IMR-90 (cell line): ENCODE measurements at places on chromosomes 6 and 20. TPM values are rescaled to one million over a fixed set of nuclear protein-coding genes. Genes with fewer than 3 reads are reported as not detected.

DNA sequence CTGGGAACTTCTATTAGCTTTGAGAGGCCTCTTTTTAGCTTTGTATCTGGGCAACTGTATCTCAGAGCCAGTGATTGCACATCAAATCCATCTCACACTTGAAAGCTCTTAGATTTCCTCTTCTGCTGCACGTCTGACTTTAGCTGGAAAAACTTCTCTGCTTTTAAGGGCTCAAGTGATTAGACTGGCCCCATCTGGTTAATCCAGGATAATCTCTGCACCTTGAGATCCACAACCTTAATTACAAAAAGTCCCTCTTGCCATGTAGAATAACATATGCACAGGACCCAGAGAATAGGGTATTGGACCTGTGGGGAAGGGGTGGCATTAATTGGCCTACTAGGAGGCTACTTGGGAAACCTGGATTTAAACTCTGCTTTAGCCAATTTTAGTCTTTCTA, 24.2 kb downstream of the KLHL31 start:
- no peak for DNase-seq

DNA sequence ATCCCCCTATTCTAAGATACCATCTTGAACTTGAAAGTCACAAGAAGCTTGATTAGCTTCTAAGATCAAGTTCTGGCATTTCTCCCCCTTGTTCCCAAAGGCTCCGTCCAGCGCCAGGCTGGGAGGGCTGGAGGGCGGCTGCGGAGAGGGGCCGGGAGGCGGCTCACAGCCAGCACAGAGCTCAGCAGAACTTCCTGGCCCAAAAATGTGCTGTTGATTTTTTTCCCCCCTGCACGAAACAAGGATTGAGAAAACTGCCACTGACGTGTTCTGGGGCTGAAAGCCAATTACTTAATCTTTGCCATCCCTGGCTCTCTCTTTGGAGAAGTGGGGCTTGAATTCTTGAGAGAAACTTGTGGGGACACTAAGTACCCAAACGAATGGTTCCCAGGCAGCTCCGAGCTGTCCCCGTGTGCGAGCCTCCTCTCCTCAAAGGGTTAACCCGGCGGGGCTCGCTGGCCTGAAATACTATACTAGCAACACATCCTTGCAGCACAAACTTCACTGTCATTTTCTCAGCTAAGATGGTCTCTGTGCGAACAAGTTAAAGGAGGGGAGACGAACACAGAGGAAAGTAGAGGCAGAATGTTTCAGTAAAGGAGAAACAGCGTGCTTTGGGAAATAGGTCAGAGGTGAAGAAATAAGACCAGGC, 452 bp downstream of the TRAF3IP2 start:
- DNase-seq = peak; percentile 86

- DNase-seq = no peak
Observed at GRCh38 chr6:63487103-63487813, 85.0 kb upstream of the LOC128125822 start.

CDH4 gene
- 1.6 and 2.2 TPM in 2 replicates for total RNA-seq

DNA sequence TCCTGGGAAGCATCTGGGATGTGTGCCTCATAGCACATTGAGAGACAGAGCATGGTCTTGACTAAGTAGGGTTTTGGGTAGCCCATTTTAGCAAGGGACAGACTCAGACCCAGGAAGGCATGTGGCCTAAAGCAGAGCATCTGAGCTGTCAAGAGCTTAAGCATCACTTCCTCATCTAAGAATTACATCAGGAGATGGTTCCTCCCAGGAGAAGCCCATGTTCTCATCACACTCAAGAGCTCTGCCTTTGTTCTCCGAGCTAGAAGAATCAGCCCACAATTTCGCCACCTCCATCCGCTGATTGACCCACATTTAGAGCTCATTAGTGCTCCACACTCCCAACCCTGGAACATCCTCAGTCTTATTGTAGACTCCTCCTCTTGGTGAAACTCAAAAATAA, 68.3 kb downstream of the NPEPL1 start:
- no peak for DNase-seq

RSPO3 gene
- not detected in 2 replicates for total RNA-seq

DNA sequence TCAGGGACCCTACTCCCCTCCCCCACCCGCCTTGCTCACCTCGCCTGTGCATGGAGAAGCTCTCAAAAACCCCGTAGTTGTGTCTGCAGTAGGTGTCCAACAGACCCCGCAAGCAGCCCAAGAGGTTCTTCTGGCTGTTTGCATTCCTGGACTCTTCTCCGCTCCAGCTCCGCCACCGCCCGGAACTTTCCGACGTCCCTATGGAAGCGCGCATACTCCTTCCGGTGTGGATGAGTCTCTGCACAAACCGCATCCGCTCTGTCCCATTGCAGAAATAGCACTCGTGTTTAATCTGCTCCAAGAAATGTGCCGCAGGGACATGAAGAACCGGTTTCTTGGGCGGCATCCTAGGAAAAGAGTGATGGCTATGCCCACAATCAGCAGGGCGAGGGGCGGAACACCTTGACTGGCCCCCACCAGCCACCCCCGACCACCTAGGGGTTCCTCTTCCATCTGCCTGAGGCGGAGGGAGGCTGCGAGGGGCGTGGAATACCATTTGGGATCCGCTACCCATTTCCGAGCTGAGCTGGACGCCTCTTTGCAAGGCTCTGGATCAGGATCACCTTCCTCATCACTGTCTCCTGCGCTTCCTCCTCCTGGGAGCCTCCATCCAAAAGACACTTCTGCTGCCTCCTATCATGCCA, 20.2 kb downstream of the HLA-DRA start:
- no peak for DNase-seq

GRCh38 chr6:65760285-65760684, 53.3 kb upstream of the EYS start:
- DNase-seq = peak; percentile 0

OTOR gene
- not detected in 2 replicates for total RNA-seq

DNA sequence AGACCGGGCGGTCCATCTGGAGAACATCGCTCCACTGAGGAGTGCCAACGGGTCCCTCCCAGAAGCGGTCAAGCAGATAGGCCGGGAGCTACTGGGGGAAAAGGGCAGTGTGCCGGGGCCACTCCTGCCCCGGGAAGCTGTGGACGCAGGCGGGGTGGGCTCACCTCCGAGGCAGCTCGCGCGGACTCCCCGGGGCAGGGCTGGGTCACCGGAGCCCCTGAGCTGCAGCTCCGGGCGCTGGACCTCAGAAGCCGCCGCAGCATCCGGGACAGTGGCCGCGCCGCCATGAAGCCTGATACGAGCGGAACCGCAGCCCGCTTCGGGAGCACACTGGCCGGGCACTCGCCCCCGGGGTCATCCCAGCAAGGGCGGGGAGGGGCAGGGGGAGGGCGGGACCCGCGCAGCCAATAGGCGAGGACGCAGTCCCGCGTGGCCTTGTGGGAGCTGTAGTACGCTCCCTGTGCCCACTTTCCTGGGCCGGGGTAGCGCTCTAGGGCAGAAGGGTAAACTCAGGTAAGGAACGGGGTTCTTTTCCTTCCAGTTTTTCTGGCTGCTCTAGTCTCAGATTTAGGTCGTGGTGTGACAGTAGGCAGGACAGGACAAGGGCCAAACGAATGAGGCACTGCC, at the start of gene MOCS1:
TSS of gene MOCS1 (minus strand) at position 332 of the 627 bp plus-strand sequence. CDS start at position 287, 45 bp downstream.
- peak; percentile 47 for DNase-seq

RALGAPA2 gene
- total RNA-seq = 3.9 and 4.7 TPM in 2 replicates

DNA sequence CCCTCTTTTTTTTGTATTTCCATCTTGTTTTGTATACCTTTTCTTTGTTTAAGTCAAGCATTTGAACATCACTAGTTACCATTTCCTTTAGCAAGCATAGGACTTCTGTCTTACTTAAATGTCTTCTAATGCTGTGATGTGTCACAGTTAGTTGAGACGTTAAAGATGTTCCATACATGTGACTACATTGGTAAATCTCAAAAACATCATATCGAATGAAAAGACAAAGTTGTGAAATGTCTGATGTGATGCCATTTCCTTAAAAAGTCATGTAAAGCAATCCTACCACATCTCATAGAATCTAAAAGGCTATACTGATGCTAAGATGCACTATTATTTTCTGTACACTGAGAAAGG, 26.8 kb downstream of the SLC16A10 start:
- DNase-seq = no peak

BANF2 gene
- not detected in 2 replicates for total RNA-seq

DNA sequence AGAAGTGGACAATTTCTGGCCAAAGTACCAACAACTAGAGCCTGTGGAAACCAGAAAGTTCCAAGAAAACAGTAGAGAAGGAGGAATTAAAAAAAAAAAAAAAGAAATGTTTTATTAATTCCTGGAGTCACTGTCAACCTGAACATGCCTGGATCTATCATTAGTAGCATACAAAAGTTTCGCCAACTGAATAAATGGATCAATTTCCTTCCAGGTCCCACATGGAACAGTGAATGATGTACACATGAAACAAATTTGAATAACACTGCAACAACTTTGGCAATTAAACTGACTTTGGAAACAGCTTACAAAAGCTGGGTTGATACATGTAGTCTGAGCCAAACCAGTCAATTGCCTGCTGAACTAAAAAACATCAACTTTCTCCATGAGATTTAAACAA, 90.0 kb upstream of the HMGCLL1 start:
- DNase-seq = no peak

- DNase-seq = peak; percentile 74
Observed at GRCh38 chr6:26284537-26285142, 80.4 kb upstream of the BTN3A2 start.

TBXT gene
- not detected in 2 replicates for total RNA-seq

- no peak for DNase-seq
Observed at GRCh38 chr6:3229566-3230178, 2.2 kb upstream of the TUBB2B start.

- no peak for DNase-seq
Observed at GRCh38 chr6:146095481-146095880, 66.6 kb downstream of the GRM1 start.

GRCh38 chr6:169370054-169370453, 116.4 kb upstream of the THBS2 start:
- peak; percentile 29 for DNase-seq

GRCh38 chr6:131368198-131368911, 204.7 kb upstream of the ARG1 start:
- DNase-seq = no peak

CCDC170 gene
- total RNA-seq = 0.28 and 0.54 TPM in 2 replicates

DNA sequence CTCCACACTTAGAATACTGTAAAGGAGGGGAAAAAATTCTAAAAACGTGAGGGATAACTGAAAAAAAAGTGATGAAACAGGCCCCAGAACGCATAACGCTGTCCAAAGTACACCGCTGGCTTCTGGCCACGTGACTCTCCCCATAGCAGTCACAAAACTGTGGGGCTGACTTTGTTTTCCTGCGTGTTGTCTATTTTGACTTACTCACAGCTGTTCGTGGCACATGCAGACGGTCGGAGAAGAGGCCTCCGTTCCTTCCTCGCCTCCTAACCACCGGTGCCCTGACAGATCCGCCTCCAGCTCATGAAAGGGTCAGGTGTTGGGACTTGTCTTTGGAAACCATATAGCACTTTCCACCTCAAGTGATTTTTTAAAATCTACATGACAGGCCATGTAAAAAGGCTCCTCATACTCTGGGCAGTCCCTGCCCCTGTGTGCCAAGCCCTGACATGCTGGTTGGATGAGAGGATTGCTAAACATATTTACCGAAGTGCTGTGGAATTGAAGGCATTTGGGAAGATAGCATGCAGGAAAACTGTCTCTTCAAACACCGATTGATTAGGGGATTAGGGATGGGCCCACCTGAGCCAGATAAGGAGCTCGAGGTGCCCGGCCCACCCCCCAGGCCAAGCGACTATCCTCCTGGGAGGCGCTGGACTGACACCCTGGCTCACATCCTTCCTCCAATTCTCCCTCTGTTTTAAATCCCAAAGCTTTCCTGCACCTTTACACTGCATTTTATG, 54.8 kb downstream of the DACT2 start:
- no peak for DNase-seq

DNA sequence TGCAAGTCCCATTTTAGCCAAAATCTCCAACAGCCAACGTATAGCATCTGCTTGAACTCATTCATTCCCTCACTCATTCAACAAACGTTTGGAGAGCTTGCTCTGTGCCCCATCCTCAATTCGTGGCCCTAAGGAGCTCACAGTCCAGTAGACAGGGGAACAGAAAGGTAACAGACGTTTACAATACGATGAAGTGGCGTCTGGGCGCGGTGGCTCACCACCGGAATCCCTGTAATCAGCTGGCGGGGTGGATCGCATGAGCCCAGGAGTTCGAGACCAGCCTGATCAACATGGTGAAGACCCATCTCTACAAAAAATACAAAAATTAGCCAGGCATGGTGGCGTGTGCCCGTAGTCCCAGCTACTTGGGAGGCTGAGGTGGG, 790 bp upstream of the E2F1 start:
- DNase-seq = no peak

GPX5 gene
- total RNA-seq = not detected in 2 replicates

DNA sequence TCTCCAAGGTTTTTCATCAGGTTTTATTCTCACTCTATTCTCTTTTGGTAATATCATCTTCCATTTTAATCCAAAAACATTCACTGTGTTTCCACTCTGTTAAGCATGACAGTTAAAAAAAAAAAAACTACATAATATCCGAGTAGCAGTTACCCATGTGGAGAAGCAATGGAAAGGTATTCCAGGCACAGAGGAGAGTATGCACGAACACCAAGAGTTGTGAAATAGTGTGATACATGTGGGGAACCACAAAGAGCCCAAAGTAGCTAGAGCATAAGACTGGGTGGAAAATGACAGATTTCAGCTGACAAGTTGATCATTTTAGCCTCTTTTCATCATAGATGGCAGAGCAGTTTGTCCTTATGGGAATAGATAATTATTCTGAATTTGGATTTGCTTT, 19.9 kb upstream of the FBXL4 start:
- no peak for DNase-seq

MUCL3 gene
- total RNA-seq = not detected in 2 replicates

LGSN gene
- not detected in 2 replicates for total RNA-seq

DNA sequence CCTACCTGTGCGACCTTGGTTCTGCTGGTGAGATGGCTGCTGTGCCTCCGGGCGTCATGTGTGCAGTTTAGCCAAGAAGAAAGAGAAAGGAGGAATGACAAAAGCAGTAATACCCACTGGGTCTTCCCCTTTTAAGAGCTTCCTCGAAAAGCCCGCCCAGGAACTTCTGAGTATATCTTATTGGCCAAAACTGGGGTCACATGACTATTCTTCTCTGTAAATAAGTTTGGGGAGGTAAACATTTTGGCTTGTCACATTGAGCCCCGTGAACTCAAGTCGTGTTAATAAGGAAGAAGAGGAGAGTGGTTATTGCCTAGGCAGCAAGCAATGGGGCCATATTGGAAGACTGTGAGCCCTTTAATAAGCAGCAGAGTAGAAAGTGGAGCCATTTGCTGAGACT, 130.4 kb upstream of the ECI2 start:
- DNase-seq = no peak

ECT2L gene
- not detected in 2 replicates for total RNA-seq
